ENCODE measurements at places on chromosomes 1 and 21.

- no peak for DNase-seq
Measured at GRCh38 chr1:54259546-54260140, 59.7 kb downstream of the MRPL37 start.

GRCh38 chr1:155006601-155007101 is 4.0 kb downstream of the ZBTB7B start:
- DNase-seq: peak; percentile 38

GRCh38 chr1:9825093-9826074 is 1.6 kb upstream of the CLSTN1 start:
- DNase-seq: peak; percentile 73

- DNase-seq: no peak
Measured at GRCh38 chr1:228830954-228831481, 95.7 kb downstream of the RHOU start.

DNA sequence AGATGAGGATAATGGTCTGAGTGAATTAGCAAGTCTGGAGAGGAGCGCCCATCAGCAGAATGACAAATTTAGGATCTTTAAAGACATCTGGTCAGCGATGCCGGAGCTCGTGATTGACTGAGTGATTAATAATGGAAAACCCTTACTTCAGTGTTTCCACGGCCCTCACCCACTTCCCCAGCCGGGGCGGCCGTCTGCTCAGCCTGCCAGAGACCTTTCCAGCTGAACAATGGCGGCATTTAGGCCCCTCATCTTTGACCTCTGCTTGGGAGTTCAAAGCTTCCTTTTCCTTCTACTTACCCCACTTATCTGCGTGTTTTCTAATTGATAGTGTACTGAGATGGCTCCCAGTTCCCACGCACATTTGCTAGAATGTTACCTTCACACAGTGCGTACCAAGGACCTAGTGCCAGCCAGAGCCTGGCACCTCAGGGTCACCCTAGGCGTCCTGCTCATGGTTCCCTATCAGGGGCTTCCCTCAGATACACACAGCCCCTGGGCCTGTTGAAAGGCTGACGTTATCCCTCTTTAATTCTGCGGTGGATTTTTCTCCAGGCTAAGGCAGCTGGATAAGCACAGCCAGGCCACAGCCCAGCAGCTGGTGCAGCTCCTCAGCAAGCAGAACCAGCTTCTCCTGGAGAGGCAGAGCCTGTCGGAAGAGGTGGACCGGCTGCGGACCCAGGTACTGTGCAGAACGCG is 232.8 kb downstream of the SDCCAG8 start:
- DNase-seq: no peak

- peak; percentile 81 for DNase-seq
Measured at GRCh38 chr1:17502326-17502778, 37.1 kb upstream of the ARHGEF10L start.

DNA sequence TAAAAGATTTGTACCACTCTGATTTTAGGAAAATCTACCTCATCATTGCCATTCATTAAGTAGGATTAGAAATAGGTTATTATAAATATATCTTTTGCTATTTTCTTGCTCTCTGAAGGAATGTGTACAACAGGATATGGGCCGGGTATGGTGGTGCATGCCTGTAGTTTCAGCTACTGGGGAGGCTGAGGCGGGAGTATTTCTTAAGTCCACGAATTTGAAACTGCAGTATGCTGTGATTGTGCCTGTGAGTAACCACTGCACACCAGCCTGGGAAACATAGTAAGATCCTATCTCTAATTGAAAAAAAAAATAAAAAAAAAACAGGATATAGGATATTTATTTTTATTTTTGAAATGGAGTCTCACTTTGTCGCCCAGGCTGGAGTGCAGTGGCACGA is 50.0 kb downstream of the CLIC4 start:
- DNase-seq: no peak
